NCI-H1092 (cell line): ENCODE measurements at places on chromosomes 3 and 15.
A peak's percentile ranks its signal among the peaks of the same experiment; 100 is the strongest.

- DNase-seq = no peak
Measured at GRCh38 chr15:90138071-90138833, 36.0 kb upstream of the IDH2 start.

GRCh38 chr15:81562986-81563385 lies 189.0 kb upstream of the TMC3 start:
- DNase-seq = no peak

DNA sequence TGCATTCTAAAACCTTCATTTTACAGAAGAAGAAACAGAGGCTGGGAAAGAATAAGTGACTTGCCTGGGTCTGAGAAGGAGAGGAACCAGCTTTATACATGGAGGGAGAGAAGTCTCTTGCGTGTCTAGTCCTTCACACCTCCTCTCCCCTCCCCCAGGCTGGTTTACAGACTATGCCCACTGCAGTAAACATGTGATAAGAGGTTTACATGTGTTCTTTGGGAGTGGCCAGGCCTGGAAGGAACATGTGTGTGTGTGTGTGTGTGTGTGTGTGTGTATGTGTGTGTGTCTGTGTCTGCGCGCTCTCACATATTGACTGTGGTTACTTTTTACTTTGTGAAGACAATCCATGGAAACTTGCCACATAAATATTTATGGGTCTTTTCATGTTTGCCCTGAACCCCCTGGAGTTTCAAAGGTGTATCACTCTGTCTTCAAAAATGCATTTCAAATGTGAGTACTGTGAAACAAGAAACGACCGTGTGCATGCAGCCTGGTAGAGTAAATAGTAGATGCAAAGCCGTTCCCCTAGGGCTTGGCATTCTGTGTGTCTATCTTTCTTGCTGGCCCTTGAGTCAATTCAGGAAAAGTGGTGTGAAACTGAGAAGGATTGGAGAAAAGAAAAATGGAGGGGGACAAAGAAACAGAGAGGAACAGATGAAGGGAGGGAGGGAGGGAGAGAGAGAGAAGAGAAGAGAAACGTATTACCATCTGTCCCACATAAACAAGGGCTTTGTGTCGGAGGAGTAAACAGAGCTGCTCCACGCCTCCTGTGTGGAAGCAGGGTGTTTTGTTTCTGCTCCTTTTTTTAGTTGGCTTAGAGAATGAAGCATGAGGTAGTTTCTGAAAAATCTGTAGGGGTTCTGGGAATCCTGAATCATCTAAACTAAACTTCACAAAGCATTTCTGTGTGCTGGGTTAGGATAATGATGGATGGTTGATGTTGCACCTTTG lies 51.7 kb downstream of the CLDN11 start:
- peak; percentile 31 for DNase-seq

- no peak for DNase-seq
Measured at GRCh38 chr3:10955711-10956453, 36.7 kb upstream of the SLC6A1 start.

GRCh38 chr3:183296944-183297343 lies 43.9 kb downstream of the B3GNT5 start:
- DNase-seq = no peak

DNA sequence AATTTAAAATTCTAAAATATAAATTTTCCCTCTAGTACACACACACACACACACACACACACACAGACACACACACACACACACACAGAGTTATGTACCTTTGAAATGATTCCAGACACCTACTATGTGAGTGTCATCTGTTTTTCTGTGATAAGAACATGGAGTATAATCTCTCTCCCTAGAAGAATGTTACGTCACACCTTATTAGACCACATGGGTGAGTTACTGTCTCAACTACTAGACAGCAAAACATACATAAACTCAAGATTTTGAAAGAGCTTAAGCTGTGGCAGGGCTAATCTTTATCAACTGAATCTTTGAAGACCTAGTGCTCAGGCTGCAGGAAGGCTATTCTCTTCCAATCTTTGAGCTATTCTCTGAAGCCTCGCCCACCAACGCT lies 385.9 kb upstream of the BCHE start:
- no peak for DNase-seq

- no peak for DNase-seq
Measured at GRCh38 chr15:86300390-86301125, 220.9 kb downstream of the AGBL1 start.

- DNase-seq = no peak
Measured at GRCh38 chr3:120052677-120053076, 41.6 kb downstream of the GSK3B start.

DNA sequence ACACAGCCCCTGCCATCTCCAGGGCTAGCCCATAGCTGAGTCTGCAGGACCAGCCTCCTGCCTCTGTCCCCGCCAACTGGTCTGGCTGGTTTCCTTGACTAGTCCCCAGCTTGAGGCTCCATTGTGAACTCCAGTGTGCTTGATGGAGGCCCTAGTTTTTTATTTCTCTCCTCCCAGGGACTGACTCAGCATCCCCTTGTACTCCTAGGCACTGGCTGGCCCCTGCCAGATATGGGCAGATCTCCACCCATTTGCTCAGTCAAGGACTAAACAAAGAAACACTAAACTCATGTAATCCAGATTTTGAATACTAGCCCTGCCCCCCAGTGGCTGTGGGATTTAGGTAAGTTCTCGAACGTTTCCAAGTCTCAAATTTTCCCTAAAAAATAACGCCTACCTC lies 415.4 kb upstream of the RORA start:
- DNase-seq = no peak

DNA sequence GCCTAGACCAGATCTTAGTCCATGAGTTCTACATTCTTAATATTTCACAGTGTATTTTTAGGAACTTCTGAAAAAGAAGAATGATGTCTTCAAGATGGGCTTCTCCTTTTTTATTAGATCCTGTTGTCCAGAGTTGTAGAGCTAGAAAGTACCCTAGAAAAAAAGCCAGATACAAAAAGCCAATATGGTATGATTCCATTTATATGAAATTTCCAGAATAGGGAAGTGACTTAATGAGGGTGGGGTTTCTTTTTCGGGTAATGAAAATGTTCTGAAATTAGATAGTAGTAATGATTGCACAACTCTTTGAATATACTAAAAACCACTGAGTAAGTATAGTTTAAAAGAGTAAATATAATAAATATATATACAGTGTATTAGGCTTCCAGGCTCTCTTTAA lies 116.9 kb downstream of the NFKBIZ start:
- DNase-seq = no peak

- DNase-seq = no peak
Measured at GRCh38 chr3:152834191-152834775, 648 bp upstream of the P2RY1 start.

DNA sequence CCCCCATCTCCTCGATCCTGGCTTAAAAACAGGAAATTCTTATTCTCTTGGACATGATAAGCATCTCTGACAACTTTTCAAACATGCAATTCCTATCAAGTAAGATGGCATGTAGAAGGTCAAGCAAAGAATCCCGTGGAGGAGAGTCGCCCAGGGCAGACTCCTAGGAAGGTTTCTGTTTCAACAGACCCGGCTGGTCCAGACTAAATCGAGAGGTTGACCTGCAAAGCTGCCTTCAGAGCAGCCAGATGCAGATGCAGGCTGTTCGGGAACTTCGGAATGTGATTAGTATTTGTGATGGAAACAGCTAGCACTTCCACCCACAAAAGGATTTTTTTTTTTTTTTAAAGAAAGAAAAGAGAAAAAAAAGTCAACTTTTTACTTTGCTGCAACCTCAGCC lies 216.8 kb downstream of the NR1D2 start:
- DNase-seq = no peak

DNA sequence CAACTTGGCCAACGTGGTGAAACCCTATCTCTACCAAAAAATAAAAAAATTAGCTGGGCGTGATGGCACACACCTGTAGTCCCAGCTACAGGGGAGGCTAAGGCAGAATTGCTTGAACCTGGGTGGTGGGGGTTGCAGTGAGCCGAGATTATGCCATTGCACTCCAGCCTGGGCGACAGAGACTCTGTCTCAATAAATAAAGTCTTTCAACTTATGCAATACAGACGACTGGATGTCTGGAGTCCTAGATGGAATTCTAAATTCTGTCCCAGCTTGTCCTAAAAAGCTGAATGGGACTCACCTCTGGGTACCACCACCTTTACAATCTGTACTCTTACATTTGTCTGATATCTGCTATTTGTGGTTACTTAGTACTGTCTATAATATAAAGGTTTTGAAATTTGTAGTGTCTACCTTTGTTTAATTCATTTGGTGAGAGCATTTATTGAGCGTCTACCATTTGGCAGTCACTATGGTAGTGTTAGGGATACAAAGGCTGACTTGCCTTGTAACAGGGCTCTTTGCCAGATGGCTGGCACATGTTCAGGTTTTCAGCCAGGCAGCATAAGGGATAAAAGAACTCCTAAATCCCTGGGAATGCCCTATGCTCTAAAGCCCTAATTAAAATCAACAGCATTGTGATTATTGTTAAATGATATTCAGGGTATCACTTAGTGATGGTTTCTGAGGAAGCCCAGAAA lies 7.2 kb upstream of the ZNF609 start:
- peak; percentile 71 for DNase-seq

DNA sequence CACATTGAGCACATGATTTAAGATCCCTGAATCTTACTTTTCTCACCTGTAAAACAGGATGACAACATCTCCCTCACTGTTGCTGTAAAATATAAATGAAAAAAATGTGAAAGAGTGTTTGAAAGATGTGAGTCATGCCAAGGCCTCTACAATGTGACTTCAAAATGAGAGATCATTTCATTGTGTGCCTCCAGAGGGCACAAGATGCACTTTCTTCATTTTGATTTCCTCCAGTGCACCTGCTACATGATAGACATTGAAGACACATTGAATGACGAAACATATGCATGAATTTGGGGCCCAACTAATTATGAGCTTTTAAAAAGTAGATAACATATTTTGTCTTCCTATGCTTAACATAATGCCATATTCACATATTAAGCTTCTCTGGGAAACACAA lies 170.3 kb downstream of the MOBP start:
- DNase-seq = no peak

DNA sequence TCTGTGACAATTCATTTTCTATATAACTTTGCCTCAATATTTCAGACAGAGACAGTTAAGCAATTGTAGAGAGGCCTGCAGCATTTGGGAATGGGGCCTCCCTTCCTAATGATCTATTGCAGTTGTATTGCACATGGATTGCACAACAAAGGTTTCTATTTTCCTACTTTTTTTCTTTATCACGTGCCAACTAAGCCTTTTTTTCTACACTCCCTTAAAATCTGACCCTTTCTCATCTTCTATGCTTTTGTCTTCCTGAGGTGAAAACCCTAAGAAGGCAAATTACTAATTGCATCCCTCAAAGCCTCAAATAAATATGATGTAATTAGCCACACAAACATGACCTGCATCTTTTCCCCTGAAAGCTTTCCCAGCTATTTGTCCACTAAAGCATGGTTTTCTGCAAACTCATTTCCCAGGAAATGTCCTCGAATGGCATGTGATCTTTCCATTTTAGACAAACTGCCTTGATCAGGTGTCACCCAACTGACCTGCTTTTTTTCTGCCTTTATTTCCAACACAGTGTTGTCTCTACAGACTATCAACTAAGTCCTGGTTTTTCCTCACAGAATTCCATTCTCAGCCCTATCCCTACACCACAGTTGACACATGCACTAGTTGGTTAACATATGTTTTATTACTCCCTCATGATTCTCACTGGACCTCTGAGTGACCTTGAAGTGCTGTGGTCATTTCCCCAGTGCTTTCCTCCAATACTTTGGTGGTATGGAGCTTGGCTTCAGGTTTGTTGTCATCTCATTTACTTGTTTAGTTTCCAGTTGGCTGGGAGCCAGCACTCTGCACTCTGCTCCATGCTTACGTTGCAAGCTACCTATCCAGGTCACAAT lies 31.9 kb upstream of the TSC22D2 start:
- DNase-seq = no peak

GRCh38 chr3:40152482-40153133 lies 156.9 kb upstream of the EIF1B start:
- peak; percentile 80 for DNase-seq

GRCh38 chr15:100733101-100733842 lies 130.9 kb downstream of the ASB7 start:
- no peak for DNase-seq

GRCh38 chr3:157104928-157105652 lies 54.9 kb downstream of the CCNL1 start:
- DNase-seq = no peak

DNA sequence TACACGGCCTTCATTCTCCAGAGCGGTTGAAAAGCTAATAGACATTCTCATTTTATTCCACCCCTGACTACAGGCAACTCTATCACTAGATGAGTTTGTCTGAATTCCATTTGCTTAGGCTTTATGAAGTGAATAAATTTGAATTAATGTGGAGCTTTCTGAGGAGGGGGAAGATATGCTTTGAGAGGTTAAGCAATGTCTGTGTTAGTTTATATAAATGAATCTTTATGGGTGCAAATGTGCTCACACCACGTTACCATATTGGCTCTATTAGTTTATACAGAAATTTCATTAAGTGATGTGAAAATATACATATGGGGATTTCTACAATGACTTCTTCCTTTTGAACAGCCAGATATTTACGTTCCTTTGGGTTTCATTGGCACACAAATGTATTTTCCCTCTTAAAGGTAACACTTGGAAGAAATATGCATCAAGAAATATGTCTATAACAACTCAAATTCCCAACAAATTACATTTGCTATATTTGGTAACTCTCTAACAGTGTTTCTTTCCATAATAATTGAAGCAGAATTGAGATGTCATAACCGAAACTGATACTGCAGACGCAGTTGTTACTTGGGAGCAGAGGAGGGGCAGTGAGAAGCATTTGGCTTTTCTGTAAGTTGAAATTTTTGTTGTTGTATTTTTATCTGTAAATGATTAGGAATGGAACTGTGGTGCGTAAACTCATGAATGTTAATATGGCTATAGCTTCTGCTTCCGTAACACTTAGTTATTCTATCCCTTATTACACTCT lies 359.4 kb downstream of the CACNA2D3 start:
- no peak for DNase-seq

- no peak for DNase-seq
Measured at GRCh38 chr3:132785292-132785691, 63.1 kb upstream of the NPHP3 start.

DNA sequence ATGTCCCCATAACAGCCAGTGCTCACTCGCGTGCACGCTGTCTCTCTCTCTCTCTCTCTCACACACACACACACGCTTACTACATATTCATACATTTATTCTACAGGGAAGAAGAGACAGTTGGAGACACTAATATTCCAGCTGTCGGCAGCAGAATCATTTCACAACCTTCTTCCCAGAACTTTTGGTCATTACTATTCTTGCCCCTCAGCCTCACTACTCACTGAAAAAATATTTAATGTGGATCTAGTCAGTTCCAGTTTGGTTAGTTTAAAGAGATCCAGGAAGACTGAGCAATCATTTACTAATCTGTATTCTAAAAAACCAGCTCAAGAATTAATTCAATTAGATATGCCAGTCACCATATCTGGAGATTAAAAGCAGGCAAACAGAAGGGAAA lies 394.9 kb downstream of the PTPRG start:
- DNase-seq = no peak
